ENCODE measurements at places on chromosomes 5 and 9.

DNA sequence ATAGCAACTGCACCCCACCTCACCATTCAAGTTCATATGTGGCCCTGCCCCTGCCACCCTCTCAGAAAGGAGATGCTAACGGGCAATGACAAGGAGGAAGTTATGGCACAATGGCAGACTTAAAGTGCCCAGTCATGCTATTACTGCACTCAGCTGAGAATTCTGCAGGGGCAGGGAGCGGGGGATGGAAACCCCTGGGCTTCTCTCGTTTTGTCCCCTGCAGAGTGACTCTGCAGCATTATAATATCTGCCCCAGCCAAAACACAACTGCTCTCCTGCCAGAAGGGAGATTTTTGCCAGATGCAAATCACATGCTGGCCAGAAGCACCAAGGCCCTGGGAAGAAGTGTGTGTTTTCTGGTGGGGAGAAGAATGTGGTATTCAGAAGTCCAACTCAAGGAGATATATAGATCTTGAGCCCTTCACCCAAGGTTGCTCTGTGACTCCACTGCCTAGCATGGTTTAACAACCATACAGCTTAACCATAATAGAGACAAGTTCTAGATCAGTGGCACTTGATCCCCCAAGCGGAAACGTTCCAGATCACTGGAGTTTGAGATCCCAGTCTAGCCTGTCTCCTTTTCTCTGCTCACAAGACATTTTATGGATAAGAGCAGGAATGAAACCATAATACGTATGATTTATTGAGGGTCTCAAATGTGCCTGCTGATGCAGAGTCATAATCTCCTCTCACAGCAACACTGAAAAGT is 207.0 kb upstream of the MAP3K1 start:
- no peak for DNase-seq

- DNase-seq = no peak
These were observed 2.1 kb downstream of the KIF12 start for GRCh38 chr9:114096866-114097612.

DNA sequence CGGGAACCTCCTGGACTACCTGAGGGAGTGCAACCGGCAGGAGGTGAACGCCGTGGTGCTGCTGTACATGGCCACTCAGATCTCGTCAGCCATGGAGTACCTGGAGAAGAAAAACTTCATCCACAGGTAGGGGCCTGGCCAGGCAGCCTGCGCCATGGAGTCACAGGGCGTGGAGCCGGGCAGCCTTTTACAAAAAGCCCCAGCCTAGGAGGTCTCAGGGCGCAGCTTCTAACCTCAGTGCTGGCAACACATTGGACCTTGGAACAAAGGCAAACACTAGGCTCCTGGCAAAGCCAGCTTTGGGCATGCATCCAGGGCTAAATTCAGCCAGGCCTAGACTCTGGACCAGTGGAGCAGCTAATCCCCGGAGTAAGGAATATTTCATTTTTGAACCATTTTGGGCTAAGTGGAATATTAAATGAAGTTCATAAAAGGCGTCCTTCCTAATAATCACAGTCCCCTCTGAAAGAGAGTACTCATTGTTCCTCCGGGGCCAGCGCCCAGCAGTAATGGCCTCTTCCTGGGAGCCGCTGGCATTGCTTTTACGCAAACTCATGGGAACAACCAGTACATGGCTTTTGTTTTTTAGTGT is 23.6 kb downstream of the QRFP start:
- no peak for DNase-seq

GRCh38 chr9:99146574-99146973 is 41.7 kb downstream of the TGFBR1 start:
- no peak for DNase-seq

- no peak for DNase-seq
These were observed 31.2 kb downstream of the C9 start for GRCh38 chr5:39333104-39333503.

- no peak for DNase-seq
These were observed 99.9 kb downstream of the MACIR start for GRCh38 chr5:103358305-103358995.

GRCh38 chr9:116193636-116194035 is 40.0 kb downstream of the PAPPA start:
- no peak for DNase-seq

GRCh38 chr5:1907616-1908015 is 24.9 kb upstream of the IRX4 start:
- DNase-seq = no peak

DNA sequence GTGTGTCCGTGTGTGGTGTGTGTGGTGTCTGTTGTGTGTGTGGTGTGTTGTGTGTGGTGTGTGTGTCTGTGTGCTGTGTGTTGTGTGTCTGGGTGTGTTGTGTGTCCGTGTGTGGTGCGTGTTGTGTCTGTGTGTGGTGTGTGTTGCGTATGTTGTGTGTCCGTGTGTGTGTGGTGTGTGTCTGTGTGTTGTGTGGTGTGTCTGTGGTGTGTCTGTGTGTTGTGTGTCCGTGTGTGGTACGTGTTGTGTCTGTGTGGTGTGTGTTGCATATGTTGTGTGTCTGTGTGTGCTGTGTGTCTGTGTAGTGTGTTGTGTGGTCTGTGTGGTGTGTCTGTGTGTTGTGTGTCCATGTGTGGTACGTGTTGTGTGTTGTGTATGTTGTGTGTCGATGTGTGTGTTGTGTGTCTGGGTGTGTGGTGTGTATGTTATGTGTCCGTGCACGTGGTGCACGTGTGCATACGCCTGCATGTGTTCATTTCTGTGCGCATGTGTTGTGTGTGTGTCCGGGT is 72.3 kb downstream of the KCNT1 start:
- DNase-seq = no peak

DNA sequence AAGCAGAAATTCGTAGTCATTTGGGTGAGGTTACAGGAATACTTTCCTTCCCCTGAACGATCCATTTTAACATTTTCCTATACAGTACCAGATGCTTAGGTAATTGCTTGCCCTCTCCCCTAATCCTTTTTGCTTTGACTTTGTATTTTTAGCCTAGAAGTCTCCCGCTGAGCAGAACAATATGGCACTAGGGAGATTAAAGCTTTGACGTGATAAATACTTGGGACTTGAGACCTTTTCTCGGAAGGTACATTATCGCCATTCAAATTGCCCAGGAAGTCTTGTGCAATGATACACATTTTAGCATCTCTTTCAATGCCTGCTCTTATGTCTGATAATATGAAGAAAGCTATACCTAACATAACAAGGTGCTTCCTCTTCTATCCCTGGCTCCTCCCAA is 22.9 kb upstream of the SPATA31C2 start:
- DNase-seq = no peak

DNA sequence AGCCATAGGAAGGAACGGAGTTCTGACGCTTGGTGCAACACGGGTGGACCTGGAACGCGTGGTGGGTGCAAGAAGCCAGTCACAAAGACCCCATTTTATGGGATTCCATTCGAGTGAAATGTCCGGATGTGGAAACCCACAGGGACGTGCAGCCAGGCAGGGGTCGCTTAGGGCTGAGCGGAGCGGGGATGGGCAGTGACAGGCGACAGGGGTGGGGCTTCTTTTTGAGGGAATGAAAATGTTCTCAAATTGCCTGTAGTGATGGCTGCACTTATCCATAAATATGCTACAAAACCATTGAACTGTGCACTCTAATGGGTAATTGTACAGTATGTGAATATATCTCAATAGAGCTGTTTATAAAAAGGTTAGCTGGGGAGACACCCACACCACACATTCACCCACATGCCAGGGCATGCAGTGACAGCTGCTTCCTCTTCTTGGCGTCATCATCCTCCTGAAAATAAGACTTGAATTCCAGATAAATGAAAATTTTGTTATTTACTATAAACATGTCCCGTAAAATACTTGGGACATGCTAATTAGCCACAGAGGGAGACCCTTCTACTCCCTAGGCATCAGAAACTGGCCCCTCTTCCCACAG is 71.3 kb upstream of the OLFM1 start:
- no peak for DNase-seq

DNA sequence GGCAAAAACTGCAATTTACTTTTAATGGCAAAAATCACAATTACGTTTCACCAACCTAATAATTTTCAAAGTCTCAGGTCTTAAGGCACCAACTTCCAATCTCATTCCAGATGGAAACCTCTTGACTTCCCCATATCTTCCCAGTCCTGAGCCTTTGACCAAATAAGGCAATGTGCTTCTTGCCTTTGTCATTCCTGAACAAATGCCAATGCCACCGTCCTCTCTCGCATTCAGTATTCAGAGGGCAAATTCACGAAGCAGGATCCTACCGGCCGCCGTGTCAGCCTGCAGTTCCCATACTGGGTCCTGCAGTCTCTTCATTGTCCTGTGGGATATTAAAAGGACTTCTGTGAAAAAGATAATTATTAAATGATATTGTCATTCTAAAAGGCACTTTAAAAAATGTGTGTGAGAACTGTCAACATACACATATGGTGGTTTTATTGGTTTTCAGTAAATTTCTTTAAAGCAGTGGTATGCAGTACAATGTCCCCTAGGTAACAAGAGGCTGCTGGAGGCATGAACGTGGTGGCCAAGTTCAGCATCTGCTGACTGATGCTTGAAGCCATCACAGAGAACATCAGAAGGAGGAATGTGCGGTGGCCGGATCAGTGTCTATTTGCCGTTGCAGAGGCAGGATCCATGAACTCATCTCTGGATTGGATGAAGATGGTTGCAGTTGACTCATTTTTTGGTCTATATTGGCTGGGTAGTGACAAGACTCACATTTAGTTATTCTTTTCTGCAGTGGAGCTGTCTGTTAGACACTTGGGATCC is 101.4 kb upstream of the IRX4 start:
- DNase-seq = no peak

DNA sequence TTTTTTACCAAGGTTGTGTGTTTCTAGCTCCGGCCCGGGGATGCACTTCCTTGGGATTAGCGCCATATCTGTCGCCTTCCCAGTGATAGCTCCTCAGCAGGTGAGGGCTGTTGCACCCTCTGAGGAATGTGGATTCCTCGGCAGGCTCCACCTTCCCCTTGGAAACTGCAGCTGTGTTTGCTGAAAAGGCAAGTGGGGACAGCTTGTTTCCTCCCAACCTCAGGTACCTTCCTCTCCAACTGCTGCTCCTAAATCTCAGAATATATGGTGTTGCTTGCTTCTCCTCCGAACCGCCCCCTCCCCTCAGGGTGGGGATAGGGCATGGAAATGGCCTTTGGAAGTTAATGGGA is 1.3 kb downstream of the SLC1A1 start:
- DNase-seq = no peak

DNA sequence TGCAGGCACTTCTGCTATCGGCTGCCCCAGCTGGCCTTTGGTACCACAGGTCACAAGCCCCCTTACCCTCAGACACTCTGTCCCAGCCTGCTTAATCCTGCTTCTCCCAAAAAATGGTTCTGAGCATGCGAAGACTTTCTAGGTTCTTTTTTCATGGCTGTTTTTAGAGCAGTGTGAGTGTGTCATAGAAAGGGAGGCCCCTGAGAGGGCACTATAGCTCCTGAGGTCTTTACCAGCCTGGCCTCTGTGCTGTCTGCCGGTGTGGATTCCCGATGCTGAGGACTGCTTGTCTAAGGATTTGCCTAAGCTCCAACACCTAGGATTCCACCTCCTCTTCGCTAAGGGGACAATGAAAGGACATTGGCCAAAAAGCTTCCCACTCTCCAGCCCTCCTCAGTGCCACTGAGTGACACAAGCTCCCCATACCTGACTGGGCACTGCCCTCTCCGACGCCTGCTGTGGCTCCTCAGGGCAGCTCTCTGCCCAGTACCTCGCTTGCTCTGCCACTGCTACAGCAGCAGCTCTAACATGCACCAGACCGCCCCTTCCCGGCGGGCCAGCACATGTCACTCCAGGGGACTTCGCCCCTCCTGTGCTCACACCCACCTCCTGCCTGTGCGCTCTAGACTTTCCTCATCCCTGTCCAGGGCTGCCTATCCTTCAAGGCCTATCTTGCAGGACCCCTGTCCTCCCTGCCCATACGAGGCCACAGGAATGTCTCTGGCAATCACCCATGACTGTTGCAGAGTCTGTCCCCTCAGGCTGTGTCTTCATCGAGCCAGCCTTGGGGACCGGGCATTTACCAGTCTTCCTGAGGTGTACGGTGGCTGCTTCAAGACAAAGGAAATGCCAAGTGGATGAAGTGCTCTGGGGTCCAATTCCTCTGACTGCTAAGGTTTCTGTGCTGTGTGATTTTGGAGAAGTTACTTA is 21.0 kb downstream of the MACROH2A1 start:
- DNase-seq = no peak

DNA sequence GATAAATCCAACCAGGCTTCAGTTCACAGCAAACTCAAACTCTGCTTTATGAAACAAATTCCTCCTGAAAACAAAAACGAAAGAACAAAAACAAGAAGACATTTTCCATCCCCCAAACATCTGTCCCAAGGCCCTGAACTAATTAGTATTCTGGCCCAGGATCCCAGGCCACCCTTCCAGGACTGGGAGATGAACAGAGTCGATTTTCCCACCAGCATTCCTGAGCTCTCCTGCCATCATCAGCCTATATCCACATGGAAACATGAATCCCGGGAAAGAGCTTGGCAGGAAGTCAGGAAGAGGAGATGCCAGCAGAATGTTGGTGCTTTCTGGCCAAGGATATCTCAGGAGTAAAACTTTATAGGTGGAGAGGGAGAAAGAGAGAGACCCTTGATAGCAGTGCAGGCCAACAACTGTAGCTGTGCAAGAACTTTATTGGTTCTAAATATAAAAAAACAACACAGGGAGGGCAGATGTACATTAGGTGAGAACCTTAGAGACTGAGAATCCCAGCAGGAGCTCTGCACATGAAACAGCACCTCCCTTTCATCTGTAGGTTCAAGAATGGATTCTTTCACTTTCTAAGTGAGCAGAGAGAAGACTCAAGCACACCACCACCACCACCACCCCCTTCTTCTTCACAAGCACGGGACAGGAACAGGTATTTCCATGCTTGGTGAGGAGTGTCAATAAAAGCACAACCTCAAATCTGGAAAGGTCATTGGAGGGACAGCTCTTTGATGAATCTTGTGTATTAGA is 190.7 kb upstream of the TAS2R1 start:
- no peak for DNase-seq

DNA sequence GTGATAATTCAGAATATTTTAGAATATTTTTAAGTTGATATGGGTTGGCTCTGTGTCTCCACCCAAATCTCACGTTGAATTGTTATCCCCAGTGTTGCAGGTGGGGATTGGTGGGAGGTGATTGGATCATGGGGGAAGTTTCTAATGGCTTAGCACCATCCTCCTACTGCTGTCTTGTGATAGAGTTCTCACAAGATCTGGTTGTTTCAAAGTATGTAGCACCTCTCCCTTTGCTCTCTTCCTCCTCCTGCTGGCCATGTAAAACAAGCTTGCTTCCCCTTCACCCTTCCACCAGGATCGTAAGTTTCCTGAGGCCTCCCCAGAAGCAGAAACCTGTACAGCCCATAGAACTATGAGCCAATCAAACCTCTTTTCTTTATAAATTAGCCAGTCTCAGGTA is 214.6 kb upstream of the C9orf72 start:
- DNase-seq = no peak

Measured in GM20000 (cell line).